ENCODE measurements at places on chromosomes 7 and 10. TPM values are rescaled to one million over a fixed set of nuclear protein-coding genes. Genes with fewer than 3 reads are reported as not detected.

GRCh38 chr10:70053841-70054288 lies 1.2 kb downstream of the MACROH2A2 start:
- peaks cover 19% of the 10 kb centered on the region for H3K4me1 ChIP-seq
- no peak overlapping the region for H3K27ac ChIP-seq
- peak overlapping the region; percentile 66 for H3K4me3 ChIP-seq
- H3K27me3 ChIP-seq = peaks cover 31% of the 10 kb centered on the region

- no peaks in the 10 kb centered on the region for H3K27me3 ChIP-seq
- peaks cover 21% of the 10 kb centered on the region for H3K4me1 ChIP-seq
- DNase-seq = no peak
- no peaks in the 10 kb centered on the region for H3K36me3 ChIP-seq
- peak overlapping the region; percentile 81 for H3K27ac ChIP-seq
- H3K4me3 ChIP-seq = no peak overlapping the region
These were observed 13.1 kb downstream of the GNAT3 start for GRCh38 chr7:80498481-80499349.

DNA sequence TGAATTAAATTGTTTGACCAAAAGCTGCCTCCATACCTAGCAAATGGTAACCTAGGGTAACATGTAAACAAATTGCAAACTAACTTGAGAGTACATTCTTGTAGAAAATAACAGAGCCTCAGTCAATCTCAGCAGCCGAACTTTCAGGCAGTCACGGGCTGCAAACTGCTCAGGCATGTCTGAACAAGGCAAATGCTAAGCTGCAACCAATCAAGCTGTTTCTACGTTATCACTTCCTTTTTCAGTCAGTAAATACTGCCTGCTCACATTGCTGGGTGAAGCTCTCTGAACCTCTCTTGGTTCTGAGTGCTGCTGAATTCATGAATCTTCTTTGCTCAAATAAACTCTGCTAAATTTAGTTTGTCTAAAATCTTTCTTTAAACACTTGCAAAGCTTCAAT lies 1212.4 kb downstream of the SORCS1 start:
- H3K27me3 ChIP-seq = no peaks in the 10 kb centered on the region
- no peak for DNase-seq
- H3K27ac ChIP-seq = no peak overlapping the region
- no peak overlapping the region for H3K4me3 ChIP-seq
- H3K4me1 ChIP-seq = no peaks in the 10 kb centered on the region

DNA sequence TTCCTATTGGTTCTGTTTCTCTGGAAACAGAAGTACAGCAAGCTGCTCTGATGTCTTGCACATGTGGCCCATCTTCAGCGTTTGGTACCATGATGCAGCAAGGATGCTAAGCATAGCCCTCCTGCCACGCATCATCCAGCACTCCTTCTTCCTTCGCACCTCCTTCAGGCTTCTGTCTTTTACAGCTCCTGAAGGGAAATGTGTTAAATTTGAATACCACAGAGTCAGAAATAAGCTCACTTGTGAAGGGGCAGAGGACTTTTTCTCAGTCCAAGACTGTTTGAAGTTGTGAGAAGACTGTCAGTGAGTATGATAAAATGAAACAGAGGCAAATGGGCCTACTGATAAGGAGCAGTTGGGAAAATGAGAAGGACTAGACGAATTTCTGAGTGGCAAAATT lies 20.7 kb downstream of the TSPAN13 start:
- H3K36me3 ChIP-seq = no peaks in the 10 kb centered on the region
- H3K27ac ChIP-seq = no peak overlapping the region
- no peak for DNase-seq

DNA sequence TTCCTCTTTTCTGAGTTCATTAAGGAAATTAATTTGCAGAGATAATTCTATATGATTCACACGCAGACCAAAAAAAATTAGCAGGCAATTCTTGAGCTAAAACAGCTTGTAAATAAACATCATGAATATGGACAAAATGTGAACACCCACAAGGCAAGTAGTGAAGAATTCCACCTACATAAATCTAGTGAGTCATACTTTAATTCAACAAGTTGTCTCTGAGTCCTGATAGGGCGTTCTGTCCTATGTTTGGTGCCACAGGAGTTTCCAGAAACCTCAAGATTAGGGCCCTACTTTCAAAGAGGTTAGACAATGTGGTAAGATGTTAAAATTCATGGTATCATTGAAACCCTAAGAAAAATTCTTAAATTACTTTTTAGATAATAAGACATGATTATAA lies 122.3 kb downstream of the SGMS1 start:
- peaks cover 30% of the 10 kb centered on the region for H3K4me1 ChIP-seq
- H3K27ac ChIP-seq = peak overlapping the region; percentile 58
- H3K4me3 ChIP-seq = no peak overlapping the region
- no peak for DNase-seq

The LRRC18 gene
- total RNA-seq = not detected

- no peaks in the 10 kb centered on the region for H3K27me3 ChIP-seq
- no peaks in the 10 kb centered on the region for H3K36me3 ChIP-seq
- peaks cover 34% of the 10 kb centered on the region for H3K4me1 ChIP-seq
- DNase-seq = no peak
- no peak overlapping the region for H3K4me3 ChIP-seq
These were observed 23.6 kb downstream of the IFIT3 start for GRCh38 chr10:89351412-89351779.

The ZNF488 gene
- 3.9 TPM for total RNA-seq

DNA sequence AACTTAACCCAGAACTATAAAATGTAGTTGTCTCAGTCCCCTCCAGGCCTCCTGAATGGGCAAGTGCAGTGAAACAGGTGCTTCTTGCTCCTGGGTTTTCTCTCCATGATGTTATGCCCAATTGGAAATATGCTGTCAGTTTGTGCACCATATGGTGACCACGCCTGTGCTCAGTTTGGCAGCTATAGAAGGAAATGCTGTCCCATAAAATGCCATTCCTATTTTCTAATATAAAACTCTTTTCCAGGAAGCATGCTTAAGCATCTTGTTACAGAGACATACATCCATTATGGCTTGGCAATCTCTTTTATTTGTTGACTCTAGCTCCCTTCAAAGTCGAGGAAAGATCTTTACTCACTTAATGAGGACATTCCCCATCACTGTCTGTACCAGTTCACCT lies 45.2 kb downstream of the FGFBP3 start:
- peaks cover 60% of the 10 kb centered on the region for H3K36me3 ChIP-seq
- no peaks in the 10 kb centered on the region for H3K4me1 ChIP-seq
- H3K4me3 ChIP-seq = no peak overlapping the region

GRCh38 chr7:2281541-2281940 lies 32.7 kb downstream of the SNX8 start:
- H3K4me1 ChIP-seq = peaks cover 12% of the 10 kb centered on the region
- H3K27ac ChIP-seq = no peak overlapping the region
- H3K27me3 ChIP-seq = no peaks in the 10 kb centered on the region
- DNase-seq = no peak
- H3K36me3 ChIP-seq = peaks cover 7% of the 10 kb centered on the region

The GIMAP8 gene
- total RNA-seq = 1.5 TPM

The SLC26A3 gene
- 2.3 TPM for total RNA-seq

- no peaks in the 10 kb centered on the region for H3K27me3 ChIP-seq
- no peak overlapping the region for H3K4me3 ChIP-seq
- peaks cover 69% of the 10 kb centered on the region for H3K36me3 ChIP-seq
- no peak overlapping the region for H3K27ac ChIP-seq
- H3K4me1 ChIP-seq = no peaks in the 10 kb centered on the region
These were observed 25.6 kb downstream of the ANKMY2 start for GRCh38 chr7:16619979-16620408.

The HNRNPH3 gene
- 29.0 TPM for total RNA-seq

The DENND2A gene
- 2.5 TPM for total RNA-seq

The TAS2R5 gene
- 5.8 TPM for total RNA-seq

DNA sequence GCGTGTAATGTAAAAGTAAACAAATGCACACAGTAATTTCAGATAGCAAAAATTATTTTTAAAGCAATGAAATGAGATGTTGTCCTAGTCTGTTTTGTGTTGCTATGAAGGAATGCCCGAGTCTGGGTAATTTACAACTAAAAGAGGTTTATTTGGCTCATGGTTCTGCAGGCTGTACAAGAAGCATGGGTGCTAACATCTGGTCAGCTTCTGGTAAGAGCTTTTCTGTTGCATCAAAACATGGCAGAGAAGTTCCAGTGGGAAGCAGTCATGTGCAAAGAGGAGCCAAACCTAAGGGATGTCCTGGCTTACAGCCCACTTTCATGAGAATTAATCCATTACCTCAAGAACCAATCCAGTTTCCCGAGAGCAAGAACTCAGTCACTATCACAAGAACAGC lies 62.9 kb upstream of the MNX1 start:
- no peak overlapping the region for H3K4me3 ChIP-seq
- no peak for DNase-seq
- peaks cover 53% of the 10 kb centered on the region for H3K27me3 ChIP-seq
- H3K27ac ChIP-seq = no peak overlapping the region

The ELAPOR2 gene
- total RNA-seq = 2.9 TPM

The KIF11 gene
- total RNA-seq = 4.0 TPM

GRCh38 chr7:129493555-129493954 lies 8.8 kb upstream of the SMKR1 start:
- no peak for DNase-seq
- H3K4me1 ChIP-seq = no peaks in the 10 kb centered on the region
- H3K4me3 ChIP-seq = no peak overlapping the region
- no peaks in the 10 kb centered on the region for H3K27me3 ChIP-seq
- H3K27ac ChIP-seq = no peak overlapping the region

- peak; percentile 71 for DNase-seq
- H3K27me3 ChIP-seq = no peaks in the 10 kb centered on the region
- peak overlapping the region; percentile 96 for H3K27ac ChIP-seq
- H3K4me3 ChIP-seq = peak overlapping the region; percentile 99
- peaks cover 51% of the 10 kb centered on the region for H3K4me1 ChIP-seq
- peaks cover 24% of the 10 kb centered on the region for H3K36me3 ChIP-seq
These were observed 1.0 kb downstream of the LRCH4 start for GRCh38 chr7:100584683-100585510.

The ANXA8L1 gene
- 313 TPM for total RNA-seq

The CLEC2L gene
- total RNA-seq = not detected

DNA sequence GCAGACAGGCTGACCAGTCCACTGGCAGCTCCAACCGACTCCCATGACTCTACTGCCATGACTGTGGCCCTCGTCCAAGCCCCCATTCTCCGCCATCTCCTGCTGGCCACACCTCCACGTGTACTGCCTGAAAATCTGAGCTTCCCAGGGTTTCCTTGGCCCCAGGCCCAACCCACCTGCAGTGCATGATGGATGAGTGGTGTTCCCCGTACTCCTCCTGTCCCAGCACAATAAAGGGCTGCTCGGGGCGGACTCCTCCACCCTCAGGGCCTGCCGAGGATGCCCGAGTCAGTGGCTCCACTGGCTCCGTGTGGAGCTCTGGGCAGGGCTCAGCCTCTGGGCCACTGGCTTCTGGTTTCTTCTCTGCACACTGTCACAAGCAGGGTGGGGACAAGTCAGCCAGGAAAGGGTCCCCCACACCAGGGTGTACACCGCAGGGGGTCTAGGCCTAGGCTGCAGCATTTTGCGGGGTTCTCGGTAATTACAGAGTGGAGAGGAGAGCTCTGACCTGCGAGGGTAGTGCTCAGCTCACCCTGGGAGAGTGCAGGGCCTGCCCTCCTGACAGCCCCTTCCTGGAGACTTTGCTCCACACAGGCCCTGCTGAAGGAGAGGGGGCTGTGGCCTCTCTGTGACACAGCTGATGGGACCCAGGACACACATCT lies 15.2 kb downstream of the WDR91 start:
- H3K36me3 ChIP-seq = peaks cover 82% of the 10 kb centered on the region
- no peak overlapping the region for H3K4me3 ChIP-seq
- DNase-seq = no peak
- no peaks in the 10 kb centered on the region for H3K27me3 ChIP-seq

- no peak for DNase-seq
- no peak overlapping the region for H3K27ac ChIP-seq
- peaks cover 28% of the 10 kb centered on the region for H3K4me1 ChIP-seq
- H3K36me3 ChIP-seq = no peaks in the 10 kb centered on the region
- H3K27me3 ChIP-seq = no peaks in the 10 kb centered on the region
These were observed 52.1 kb downstream of the MPP7 start for GRCh38 chr10:28250782-28251181.

- no peaks in the 10 kb centered on the region for H3K36me3 ChIP-seq
- DNase-seq = no peak
- H3K4me3 ChIP-seq = no peak overlapping the region
These were observed 2.4 kb upstream of the CNOT4 start for GRCh38 chr7:135512135-135512887.

DNA sequence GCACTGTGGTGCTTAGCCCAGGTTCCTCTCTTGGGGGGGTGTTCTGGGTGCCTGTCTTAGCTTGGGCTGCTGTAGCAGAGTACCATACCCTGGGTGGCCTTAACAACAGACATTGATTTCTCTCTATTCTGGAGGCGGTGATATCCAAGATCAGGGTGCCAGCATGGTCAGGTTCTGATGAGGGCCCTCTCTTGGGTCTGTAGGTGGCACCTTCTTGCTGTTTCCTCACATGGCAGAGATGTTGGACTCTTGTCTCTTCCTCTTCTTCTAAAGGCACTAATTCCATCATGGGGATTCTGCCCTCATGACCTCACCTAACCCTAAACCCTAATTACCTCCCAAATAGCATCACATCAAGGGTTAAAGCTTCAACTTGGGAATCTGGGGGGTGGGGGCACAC lies 19.9 kb upstream of the CRHR2 start:
- no peak overlapping the region for H3K4me3 ChIP-seq
- DNase-seq = no peak
- peaks cover 4% of the 10 kb centered on the region for H3K27me3 ChIP-seq
- peaks cover 7% of the 10 kb centered on the region for H3K4me1 ChIP-seq

The SPACDR gene
- not detected for total RNA-seq

- H3K4me3 ChIP-seq = no peak overlapping the region
- no peaks in the 10 kb centered on the region for H3K27me3 ChIP-seq
- no peaks in the 10 kb centered on the region for H3K4me1 ChIP-seq
- no peak for DNase-seq
These were observed 9.0 kb upstream of the UCN3 start for GRCh38 chr10:5355594-5356301.

- no peak for DNase-seq
- no peaks in the 10 kb centered on the region for H3K27me3 ChIP-seq
- peaks cover 9% of the 10 kb centered on the region for H3K36me3 ChIP-seq
These were observed 105.4 kb upstream of the BTBD16 start for GRCh38 chr10:122165484-122166276.

DNA sequence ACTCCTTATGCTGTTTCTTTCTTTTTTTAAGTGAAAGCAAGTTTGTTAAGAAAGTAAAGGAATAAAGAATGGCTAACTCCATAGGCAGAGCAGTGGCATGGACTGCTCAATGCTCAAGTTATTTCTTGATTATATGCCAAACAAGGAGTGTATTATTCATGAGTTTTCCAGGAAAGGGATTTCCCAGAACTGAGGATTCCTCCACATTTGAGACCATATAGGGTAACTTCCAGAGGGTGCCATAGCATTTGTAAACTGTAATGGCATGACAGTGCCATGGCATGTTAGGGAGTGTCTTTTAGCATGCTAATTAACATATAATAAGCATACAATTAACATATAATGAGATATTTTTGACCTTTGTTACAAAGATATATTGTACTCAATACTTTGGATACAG lies 1034.5 kb upstream of the PHF14 start:
- H3K36me3 ChIP-seq = no peaks in the 10 kb centered on the region
- no peaks in the 10 kb centered on the region for H3K4me1 ChIP-seq
- no peaks in the 10 kb centered on the region for H3K27me3 ChIP-seq
- no peak for DNase-seq
- no peak overlapping the region for H3K27ac ChIP-seq
- no peak overlapping the region for H3K4me3 ChIP-seq

The MYH16 gene
- not detected for total RNA-seq

GRCh38 chr10:124508070-124508667 lies 46.5 kb downstream of the LHPP start:
- no peak overlapping the region for H3K4me3 ChIP-seq
- H3K36me3 ChIP-seq = no peaks in the 10 kb centered on the region
- no peak for DNase-seq
- no peaks in the 10 kb centered on the region for H3K27me3 ChIP-seq

The EMX2 gene
- 9.7 TPM for total RNA-seq

The FAM185A gene
- total RNA-seq = 41.9 TPM
